ENCODE measurements at places on chromosomes 13 and 19.

- DNase-seq = no peak
Observed at GRCh38 chr13:113949546-113949945, 24.3 kb downstream of the C13orf46 start.

GRCh38 chr13:26749285-26749684 is 11.3 kb downstream of the GPR12 start:
- DNase-seq = no peak

DNA sequence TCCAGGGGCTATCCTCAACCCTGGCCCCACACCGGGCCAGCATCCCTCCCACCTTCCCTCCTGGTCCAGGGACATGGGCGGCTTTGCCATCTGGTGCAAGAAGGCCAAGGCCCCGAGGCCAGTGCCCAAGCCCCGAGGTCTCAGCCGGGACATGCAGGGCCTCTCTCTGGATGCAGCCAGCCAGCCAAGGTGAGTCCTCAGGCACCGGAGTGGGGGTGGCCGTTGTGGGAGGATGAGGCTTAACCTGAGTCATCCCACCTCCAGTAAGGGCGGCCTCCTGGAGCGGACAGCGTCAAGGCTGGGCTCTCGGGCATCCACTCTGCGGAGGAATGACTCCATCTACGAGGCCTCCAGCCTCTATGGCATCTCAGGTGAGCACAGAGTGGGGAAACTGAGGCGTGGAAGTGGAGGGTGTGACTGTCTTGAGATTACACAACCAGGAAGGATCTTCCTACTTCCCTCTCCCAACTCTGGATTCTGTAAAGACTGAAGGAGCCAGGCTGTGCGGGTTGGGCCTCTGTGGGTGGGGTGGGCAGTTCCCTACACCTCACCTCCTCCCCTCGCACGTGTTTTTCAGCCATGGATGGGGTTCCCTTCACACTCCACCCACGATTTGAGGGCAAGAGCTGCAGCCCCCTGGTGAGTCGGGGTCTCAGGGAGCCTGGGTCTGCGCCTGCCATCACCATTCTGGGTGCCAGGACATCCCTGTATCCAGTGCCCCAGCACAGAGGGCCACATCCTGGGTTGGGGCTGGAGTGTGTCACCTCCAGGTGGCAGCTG is 3.8 kb downstream of the MVB12A start:
- no peak for DNase-seq

DNA sequence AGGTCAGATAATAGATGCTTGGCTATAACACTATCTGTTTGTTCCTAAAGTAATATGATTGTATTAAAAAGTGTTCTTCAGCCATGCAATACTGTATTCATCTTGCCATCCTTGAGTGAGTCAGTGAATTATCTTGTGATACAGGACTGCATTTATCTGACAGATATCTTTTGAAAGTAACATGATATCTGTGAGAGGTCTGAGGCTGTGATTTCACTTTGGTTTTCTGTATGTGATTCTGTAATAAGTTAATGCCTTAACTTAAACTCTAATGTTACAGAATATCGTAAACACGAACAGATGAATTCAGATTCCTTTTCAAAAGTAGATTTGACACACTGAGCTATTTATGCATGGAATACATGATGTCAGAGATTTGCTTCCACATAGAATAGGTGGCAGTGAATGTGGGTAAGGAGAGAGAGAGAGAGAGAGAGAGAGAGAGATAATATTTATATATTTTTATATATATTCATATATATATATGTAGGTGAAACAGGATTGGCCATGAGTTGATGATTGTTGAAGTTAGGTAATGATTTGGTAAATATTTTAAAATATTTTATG is 97.9 kb upstream of the RNF113B start:
- DNase-seq = no peak

GRCh38 chr13:99285432-99286182 is 21.6 kb downstream of the GPR183 start:
- DNase-seq = no peak

GRCh38 chr13:73667756-73668155 is 466.4 kb downstream of the KLF12 start:
- DNase-seq = no peak

DNA sequence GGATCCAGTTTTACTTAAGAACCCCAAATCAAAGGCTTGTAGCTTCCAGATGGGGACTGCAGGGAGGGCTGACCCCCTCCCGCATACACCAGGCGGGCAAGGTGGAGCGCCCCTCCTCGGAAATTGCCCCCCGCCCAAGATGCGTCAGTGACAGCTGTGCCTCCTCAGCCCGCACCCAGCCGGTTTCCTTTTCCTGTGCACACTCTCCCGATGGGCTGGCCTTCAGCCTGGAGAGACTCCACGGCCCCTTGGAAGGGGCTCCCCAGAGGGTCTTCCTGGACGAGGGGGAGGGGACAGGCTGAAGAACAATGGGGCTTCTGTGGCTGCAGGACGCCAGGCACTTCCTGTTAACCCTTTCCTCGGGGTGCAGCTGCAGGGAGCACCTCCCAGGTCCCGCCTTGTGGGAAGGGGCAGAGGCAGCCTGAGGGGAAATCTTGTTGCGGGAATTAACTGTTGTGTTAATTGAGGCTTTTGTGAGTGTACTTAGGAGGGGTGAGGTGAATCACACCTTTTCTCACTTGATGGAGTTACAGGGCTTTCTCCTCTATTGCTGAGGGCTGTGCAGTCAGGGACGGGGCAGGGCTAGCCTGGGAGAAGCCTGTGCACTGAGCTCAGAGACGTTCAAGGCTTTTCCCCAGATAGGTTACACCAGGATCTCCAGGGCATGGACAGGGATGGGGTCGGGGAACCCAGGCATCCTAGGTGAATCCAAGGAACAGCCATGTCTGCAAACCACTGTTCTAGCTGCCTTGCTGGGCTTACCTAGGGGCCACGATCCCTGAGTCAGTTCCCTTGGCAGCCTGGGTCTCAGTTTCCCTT is 14.3 kb downstream of the IER2 start:
- DNase-seq = no peak

DNA sequence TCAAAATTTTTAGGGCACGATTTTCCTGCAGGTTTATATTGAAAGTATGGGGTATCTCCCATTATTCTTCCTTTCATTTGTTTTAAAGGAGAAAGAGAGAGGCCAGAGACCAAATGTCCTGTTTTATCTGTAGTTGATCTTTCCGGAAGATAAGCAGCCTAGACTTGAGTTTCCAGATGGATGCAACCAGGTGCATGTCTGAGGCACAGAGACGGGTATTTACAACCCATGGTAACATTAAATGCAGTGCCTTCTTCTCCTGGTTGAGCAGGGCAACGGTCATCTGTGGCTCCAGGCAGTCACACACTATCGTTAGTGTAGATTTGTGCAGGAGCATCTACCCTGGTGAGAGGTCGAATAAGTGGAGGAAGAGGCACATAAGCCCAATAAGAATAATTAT is 1507.1 kb downstream of the UQCRFS1 start:
- DNase-seq = no peak

- DNase-seq = no peak
Observed at GRCh38 chr13:50291611-50292010, 276.4 kb downstream of the KCNRG start.

DNA sequence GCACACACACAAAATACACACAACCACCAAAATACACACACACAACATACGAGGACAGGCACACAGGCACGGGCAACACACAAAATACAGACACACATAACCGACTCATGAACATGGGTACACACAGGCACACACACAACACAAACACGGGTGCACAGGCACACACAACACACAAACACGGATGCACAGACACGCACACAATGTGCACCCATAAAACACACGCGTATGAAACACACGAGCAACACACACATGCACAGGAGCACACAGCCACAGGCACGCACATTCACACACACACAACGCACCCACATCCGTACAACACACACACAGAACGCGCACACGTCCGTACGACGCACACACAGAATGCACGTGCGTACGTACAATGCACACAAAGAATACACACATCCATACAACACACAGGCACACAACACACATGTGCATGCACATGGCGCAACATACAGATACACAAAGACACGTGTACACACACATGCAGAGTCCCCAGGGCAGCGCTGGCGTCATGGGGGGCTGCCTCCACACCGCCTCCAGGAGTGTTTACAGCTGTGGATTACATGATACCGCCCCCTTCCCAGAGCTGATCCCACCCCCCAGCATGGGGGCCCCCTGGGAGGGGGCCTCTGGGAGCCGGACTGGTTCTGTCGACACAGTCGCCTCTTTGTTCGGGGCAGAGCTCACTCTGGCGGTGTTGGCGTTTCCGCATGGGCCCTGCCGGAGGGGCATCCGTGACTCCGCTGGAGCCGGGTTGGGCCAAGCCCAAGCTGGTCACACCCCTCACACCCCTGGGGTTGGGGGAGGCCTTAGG is 2.9 kb downstream of the SBNO2 start:
- DNase-seq = no peak

GRCh38 chr13:35723053-35723461 is 246.6 kb upstream of the MAB21L1 start:
- no peak for DNase-seq

GRCh38 chr13:107192289-107192688 is 624.4 kb upstream of the ARGLU1 start:
- DNase-seq = no peak

GRCh38 chr19:52535771-52536447 is 8.4 kb downstream of the ZNF808 start:
- peak; percentile 90 for DNase-seq

DNA sequence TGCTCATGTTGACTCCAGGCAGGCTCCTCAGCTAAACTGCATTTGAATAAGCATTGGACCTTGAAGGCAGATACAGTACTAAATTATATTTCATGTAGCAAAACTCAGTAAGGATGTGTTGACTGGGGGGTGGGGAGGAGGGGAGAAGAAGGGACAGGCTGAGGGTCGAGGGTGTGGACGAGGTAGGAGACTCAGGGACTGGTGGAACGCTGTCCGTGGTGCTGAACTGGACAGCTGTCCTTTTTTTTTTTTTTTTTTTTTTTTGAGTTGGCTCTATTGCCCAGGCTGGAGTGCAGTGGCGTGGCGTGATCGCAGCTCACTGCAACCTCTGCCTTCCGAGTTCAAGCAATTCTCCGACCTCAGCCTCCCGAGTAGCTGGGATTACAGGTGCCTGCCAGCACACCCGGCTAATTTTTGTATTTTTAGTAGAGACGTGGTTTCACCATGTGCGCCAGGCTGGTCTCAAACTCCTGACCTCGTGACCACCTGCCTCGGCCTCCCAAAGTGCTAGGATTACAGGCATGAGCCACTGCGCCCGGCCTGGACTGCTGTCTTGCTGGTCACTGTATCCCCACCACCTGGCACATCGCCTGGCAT is 33.2 kb upstream of the CASP14 start:
- no peak for DNase-seq

DNA sequence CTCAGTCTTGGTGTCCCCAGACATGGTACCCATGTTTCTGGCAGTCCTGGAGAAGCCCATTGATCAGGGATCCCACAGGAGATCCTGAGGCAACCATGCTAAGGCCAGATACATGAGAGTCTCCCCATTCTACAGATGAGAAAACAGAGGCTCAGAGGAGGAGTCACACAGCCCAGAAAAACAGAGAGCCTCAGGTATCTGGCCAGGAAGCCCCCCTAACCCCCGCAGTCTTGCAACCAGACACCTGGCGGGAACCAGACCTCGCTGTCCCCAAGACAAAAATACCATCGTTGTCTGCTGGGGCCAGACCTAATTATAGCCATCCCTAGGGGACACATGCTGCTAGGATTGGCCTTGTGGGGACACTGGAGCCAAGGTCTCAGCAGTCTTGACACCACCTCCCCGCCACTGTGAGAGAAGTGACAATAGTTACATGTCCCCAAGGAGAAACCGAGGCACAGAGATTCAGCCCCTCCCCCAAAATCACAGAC is 1.6 kb upstream of the PDE4C start:
- no peak for DNase-seq

GRCh38 chr19:58455306-58455705 is 3.9 kb downstream of the ZNF324B start:
- DNase-seq = no peak

- no peak for DNase-seq
Observed at GRCh38 chr13:45782327-45783045, 69.1 kb downstream of the SIAH3 start.

- DNase-seq = no peak
Observed at GRCh38 chr13:99370481-99371275, 63.5 kb upstream of the GPR183 start.

GRCh38 chr13:62085337-62086229 is 669.9 kb upstream of the PCDH20 start:
- no peak for DNase-seq

DNA sequence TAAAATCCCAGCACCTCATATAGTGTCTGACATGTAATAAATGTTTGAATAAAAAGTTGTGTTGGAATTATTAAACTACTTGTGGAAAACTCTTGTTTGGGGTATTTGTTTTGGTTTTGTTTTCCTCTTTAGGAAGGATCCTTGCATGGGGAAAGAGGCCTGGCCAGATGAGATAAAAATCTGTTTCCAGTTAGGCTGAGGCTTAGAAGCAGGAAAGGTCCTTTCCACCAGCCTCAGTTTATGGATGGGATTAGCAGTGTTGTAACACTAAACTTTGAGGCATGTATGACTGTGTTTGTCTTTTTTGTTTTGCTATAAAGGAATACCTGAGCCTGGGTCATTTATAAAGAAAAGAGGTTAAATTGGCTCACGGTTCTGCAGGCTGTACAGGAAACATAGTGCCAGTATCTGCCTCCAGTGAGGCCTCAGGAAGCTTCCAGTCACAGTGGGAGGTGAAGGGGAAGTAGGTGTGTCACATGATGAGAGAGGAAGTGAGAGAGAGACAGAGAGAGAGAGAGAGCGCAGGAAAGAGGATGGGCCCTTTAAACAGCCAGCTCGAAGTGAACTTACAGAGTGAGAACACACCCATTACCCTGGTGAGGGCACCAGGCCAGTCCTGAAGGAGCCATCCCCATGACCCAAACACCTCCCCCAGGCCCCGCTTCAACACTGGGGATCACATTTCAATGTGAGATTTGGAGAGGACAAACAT is 21.6 kb downstream of the SPATA13 start:
- DNase-seq = no peak

GRCh38 chr13:51524829-51525566 is 59.3 kb upstream of the WDFY2 start:
- DNase-seq = no peak

DNA sequence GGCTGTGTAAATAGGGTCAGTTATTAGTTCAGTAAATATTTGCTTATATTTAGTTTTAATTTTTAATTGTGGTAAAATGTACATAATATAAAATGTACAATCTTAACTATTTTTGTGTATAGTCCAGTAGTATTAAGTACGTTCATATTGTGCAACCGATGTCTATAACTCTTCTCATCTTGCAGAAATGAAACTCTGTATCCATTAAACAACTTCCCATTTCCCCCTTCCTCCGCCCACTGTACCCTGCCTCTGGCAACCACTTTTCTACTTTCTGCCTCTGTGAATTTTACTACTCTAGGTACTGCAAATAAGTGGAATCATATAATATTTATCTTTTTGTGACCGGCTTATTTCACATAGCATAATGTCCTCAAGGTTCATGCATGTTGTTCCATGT is 24.4 kb downstream of the UBAC2 start:
- no peak for DNase-seq

DNA sequence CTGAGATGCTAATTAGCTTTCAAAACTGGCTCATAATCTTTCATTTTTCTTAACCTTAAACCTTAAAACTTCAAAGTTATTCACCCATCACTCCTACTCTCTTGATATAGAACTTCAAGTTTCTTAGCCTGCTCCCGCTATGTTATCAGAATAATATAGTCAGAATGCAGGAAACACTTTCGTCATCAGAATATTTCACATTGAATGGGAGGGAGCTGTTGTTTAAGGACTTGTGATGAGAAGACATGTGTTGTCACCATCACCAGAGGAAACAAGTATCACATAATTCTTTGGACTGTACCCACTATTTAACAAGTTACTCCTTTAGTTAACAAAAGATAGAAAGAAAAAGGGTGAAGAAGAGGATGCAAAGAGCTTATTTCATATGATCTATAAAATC is 65.0 kb upstream of the FNDC3A start:
- no peak for DNase-seq

GRCh38 chr13:105997581-105998550 is 537.6 kb downstream of the EFNB2 start:
- DNase-seq = no peak
